ENCODE measurements at places on chromosomes 3 and 15. TPM values are rescaled to one million over a fixed set of nuclear protein-coding genes. Genes with fewer than 3 reads are reported as not detected.

GRCh38 chr3:110296885-110297284 is 774.7 kb upstream of the NECTIN3 start:
- DNase-seq = no peak

GRCh38 chr3:46586738-46587246 is 20.7 kb upstream of the LRRC2 start:
- no peak for DNase-seq

DNA sequence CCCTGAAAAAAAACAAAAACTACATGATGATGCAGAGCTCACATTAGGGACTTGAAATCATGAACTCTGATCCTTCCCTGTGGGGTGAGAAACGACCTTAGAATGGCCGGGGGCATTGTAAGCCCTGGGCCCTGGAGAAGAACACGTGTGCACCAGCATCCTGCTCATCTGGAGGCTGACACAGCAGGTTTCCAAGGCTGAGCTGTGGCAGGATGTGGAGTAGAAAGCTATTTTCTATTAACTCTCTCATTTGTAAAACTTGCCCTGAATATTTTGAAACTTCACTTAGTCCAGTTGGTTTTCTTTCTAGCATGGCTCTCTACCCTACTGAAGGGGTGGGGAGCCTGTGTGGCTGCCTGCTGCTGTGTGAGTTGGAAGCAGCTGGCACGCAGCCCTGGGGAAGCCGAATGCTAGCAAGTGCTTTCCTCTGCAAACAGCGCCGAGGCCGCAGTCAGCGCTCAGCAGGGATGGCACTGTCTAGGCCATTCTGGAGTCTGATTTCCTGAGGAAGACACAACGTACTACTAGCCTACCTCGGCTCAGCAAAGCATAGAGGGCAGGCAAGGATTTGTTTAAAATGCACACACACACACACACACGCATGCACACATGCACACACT is 58.0 kb downstream of the GABRG3 start:
- no peak for DNase-seq

DNA sequence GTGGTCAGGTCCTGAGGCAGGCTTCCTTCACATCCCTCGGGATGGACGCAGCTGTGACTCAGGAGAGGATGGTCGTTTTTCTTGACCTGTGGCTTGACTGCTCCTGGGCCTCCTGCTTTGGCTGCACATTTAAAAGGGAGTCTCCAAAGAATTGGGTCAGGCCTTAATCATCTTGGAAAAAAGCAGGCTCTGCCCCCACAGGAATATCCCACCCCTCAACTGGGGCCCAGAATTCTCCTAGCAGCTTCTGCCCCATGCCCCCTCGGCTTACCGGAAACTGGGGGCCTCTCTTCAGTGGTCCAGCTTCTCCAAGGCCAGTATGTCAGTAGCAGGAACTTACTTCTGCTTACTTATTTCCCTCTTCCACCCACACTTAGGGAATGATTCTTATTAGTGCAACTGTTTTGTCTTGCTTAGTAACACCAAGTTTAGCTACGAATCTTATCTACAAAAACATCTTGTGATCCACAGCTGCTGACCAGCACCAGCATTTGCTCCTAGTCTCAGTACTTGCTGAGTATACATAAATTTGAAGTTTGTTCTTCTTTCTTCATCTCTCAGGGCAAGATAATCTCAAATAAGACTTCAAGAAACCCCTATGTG is 35.7 kb downstream of the ATG7 start:
- no peak for DNase-seq

DNA sequence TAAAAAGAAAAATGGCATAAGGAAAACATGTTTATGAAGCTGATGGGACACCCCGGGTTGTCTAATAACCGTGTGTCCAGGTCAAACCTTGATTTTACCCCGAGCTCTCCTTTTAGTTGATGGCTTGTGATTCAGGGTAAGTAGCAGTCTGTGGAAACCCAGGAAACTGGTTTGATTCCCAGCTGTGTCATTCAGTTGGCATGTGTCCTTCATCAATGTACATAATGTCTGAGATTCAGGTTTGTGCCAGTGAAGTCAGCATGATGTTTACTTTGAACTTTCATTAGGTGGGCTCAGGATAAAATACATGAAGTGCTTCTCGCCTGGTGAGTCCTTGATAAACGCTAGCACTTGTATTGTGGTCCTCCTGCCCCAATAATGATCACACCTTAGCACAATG is 4.3 kb upstream of the COPG1 start:
- DNase-seq = no peak

DNA sequence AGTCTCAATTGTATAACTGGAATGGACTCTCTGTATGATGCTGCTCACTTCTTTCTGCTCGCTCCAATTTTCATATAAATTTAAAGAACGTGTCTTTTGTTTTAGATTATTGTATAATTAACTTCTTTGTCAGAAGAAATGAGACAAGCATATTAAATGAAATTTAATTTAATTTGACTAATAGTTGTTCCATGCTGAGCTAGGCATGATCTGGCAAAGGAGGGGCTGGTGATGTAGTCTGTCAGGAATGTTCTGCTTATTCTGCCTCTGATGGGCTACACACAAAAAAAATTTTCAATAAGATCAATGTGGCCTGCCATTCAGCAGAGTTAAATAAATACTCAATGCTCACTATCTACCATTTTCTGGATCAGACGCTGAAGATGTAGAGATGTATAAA is 208.4 kb upstream of the CD96 start:
- no peak for DNase-seq

STAC gene
- total RNA-seq = 0.69 TPM

TFG gene
- 116 TPM for total RNA-seq

LINGO1 gene
- 1.7 TPM for total RNA-seq

DCBLD2 gene
- total RNA-seq = 43.1 TPM

CLDN18 gene
- total RNA-seq = not detected

SUCLG2 gene
- total RNA-seq = 122 TPM

RAD51 gene
- total RNA-seq = 1.5 TPM
